Daoy (cell line): ENCODE measurements at places on chromosomes 5 and 9. TPM values are rescaled to one million over a fixed set of nuclear protein-coding genes. Genes with fewer than 3 reads are reported as not detected.

DNA sequence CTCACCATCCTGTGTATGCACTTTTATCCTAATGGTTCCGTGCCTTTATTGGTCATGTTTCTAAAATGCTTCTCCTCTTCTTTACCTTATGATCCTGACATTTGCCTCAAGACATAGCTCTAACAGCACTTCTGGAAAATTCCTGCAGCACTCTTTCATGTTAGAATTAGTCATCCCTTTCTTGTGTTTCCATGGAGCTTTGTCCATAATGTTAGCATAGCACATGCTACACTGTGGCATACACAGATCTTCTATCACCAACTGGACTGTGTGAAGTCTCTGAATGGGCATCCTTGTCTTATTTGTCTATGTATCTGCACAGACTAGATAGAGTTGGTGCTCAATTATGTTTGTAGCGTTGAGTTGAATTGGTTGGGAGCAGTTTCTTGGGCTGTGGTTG is 2.0 kb downstream of the SCGB3A2 start:
- no peak for DNase-seq

DNA sequence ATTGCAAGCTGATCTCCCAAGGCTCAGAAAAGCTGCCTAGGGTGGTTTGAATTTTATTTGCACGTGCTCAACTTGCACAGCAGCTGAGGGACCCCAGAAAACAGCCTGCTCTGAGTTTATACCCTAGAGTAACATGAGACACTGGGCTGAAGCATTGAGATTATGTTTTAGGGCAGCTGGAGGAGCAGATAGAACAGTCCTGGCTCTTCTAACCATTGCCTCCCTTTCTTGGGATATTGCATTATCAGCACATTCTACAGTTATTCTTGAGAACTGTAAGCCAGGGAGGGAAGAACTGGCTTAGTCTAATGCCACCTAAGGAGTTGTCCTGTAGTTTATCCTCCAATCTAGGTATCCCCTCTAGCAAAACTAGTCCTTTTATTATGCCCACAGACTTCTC is 10.3 kb downstream of the SMC2 start:
- no peak for DNase-seq

- no peak for DNase-seq
These were observed 201.8 kb upstream of the NMUR2 start for GRCh38 chr5:152606776-152607364.

- DNase-seq: peak; percentile 39
These were observed 313.3 kb downstream of the PIK3R1 start for GRCh38 chr5:68528821-68529273.

DNA sequence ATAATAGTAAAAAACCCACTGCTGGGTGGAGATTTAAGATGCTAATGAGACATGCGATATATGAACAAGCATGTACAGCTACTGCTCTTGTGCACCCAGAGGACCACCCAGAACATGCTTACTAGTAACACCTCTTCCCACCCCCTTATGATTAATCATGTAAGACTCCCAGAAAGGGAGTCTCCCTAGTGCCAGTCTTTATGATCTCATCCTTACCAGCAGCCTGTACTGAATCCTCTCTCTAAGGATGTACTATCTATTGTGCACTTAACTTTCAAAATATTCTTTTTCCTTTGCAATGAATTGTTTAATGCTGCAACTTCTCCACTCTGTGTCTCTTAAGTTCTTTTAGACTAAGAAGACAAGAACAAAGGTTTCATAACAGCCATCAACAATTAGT is 9.1 kb upstream of the MAT2B start:
- DNase-seq: no peak

- no peak for DNase-seq
These were observed 92.5 kb downstream of the TLR4 start for GRCh38 chr9:117796681-117797080.

DNA sequence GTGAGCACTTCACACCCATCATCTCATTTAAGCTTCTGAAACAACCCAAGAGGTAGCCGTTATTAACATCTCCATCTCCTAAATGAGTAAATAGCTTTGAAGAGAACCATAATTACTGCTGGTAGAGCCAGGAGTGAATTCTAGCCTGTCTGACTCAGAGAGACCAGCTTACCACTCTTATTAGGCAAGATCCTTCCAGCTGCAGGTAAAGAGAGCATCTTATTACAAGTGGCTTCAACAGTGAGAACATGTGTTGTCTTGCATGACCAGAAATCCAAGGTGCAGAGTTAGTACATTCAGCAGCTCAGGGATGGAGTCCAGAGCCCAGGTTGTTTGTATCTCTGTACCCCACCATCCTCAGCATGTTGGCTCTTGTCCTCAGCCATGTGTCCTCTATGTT is 10.9 kb upstream of the AFAP1L1 start:
- no peak for DNase-seq

GRCh38 chr9:99373912-99374311 is 151.8 kb downstream of the SEC61B start:
- DNase-seq: no peak

- DNase-seq: no peak
These were observed 139.1 kb downstream of the SCAMP1 start for GRCh38 chr5:78499485-78499884.

DNA sequence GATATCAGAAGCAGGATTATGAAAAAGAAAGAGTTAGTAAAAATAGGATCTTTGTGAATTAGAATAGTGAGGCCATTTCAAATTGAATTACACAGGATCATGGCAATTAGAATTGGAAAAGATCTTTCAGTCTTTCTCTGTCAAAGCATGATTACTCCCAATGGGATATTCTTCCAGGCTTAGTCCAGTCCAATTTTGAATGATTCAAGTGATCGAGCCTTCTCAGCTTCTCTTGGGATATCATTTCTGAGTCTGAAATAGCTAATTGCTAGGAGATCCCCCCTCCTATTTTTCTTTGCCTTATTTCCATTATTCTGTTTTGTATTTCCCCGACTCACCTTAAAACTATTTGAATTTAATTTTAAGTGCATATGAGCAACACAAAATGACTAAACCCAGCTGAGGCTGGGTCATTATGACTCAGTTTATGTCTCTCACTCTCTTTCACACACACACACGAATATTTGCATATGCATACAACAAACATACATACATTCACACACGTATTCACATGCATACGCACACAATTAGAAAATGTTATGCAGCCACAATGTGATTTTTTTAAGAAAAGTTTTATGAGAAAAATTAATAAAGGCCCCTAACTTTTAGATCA is 34.8 kb upstream of the EFNA5 start:
- DNase-seq: peak; percentile 49

DNA sequence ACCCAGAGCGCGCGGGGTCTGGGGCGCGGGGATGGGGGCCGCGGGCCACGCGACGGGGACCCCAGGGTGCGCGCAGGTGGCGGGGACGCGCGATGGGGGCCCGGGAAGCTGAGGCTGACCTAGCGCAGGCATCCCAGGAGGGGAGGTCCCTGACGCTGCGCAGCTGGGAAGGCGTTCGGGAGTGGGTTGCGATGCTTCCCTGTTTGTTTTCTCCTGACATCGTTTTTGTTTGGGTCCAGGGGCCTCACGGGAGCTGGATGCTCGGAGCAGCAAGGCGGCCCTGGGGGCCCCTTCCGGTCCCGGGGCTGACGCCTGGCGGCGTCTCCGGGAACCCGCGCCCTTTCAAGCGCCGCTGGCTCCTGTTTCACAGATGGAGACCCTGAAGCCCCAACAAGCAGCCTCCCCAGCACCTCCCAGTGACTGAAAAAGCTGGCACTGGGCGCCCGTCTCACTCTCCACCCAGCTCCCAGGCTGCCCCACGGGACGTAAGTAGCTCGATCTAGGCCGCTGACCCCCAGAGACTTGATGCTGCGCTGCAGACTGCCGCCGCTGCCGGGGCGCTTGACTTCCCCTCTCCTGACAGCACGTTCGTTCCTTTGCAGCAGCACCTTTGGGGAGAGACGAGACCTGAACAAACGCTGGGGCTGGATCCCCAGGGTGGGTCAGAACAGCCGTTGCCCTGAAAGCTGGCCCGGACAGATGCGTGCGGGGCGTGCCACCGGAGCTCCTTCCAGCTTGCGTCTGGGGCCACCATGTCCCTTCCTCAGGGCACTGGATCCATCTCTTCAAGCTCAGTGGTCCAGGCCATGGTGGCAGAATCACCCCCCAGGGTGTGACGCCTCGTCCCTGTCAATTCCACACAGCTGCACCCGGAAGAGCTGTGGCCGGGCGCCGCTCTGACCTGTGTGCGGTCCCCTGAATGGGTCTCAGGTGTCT is 593 bp downstream of the BRD3OS start:
- DNase-seq: peak; percentile 56

GRCh38 chr5:86493777-86494176 is 124.0 kb upstream of the COX7C start:
- DNase-seq: no peak

DNA sequence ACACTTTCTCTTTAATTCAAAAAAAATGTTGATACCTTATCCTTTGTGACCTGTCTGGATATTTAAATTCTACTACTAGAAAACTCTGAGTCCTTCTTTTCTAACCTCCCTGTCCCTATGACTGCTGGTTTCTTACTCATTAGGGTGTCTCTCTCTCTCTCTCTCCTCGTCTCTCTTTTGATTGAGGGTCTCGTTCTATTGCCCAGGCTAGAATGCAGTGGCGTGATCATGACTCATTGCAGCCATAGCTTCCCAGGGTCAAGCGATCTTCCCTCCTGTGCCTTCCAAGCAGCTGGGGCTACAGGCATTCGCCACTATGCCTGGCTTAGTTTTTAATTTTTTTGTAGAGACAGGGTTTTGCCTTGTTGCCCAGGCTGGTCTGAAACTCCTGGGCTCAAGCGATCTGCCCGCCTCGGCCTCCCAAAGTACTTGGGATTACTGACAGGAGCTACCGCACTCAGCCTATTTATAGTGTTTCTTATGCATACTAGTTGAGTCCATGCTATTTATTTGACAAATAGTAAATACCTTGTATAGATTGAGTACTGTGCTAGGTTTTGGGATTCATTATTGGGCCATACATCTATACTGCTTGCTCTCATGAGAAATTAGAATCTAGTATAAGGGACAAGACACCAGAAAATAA is 61.9 kb downstream of the NSD1 start:
- peak; percentile 17 for DNase-seq

DNA sequence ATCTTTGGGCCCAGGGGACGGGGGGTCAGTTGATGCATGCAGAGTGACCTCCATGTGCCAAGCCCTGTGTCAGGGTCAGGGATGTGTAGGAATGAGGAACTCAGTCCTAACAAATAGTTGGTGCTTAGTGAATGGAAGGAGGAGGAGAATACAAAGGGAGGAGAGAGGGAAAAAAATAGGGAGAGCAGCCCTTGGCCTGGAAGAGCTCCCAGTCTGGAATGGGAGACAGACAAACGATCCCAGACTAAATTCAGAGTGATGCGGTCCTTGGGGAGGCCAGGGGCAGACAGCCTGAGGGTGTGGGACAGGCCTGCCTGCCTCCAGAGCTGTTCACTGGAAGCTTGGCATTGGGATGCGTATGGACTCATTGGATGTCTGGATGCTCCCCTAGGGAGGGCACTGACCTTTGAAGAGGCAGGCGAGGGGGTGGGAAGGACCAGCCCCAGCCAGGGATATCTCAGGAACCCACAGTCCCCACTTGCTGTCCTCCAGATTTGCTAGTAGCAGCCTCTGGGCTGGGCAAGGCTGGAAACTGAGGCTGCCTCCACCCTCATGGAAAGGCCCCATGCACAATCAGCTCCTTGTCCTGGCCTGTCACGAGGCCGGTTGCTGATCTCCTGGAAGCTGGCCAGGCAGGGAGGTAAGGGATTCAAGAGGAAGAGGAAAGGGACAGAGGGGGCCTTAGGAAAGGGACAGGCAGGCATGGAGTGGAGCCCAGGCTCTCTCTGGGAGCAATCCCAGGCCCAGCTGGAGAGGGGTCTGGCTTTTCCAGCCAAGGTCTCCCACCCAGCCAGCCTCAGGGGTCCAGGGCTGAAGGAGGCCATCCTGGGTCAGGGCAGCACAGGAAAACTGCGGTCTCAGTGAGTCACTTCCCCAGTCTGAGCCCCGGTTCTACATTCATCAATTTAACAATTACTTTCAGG is 69.0 kb upstream of the GGTA1 start:
- DNase-seq: peak; percentile 61

- peak; percentile 47 for DNase-seq
These were observed 98.3 kb downstream of the F2RL2 start for GRCh38 chr5:76524868-76525267.

- DNase-seq: no peak
These were observed 293.4 kb upstream of the IRX1 start for GRCh38 chr5:3302228-3302627.

DNA sequence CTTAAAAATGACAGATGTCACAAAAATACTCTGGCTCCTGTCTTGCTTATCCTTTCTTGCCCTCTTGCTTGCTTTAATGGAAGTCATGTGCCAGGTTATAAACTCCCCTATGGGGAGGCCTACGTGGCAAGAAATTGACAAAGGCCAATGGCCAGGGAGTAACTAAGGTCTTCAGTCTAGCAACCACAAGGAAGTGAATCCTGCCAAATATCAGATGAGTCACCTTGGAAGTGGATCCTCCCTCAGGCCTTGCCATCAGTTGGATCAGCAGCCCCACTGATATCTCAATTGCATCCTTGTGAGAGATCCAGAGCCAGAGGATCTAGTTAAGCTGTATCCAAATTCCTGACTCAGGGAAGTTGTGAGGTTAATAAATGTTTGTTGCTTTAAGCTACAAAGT is 82.8 kb downstream of the CAAP1 start:
- peak; percentile 16 for DNase-seq

- DNase-seq: no peak
These were observed 80.4 kb downstream of the DCP2 start for GRCh38 chr5:113056988-113057387.

Gene ZBTB34
- total RNA-seq: 4.7 and 5.5 TPM in 2 replicates

Gene SSNA1
- total RNA-seq: 169 and 188 TPM in 2 replicates

Gene PFDN1
- 144 and 162 TPM in 2 replicates for total RNA-seq

Gene TSLP
- 0.03 TPM in 1 of 2 replicates, not detected in the other for total RNA-seq

Gene TEX48
- not detected in 2 replicates for total RNA-seq

Gene IFNK
- not detected in 2 replicates for total RNA-seq
